ENCODE measurements at places on chromosomes 12 and 14.

DNA sequence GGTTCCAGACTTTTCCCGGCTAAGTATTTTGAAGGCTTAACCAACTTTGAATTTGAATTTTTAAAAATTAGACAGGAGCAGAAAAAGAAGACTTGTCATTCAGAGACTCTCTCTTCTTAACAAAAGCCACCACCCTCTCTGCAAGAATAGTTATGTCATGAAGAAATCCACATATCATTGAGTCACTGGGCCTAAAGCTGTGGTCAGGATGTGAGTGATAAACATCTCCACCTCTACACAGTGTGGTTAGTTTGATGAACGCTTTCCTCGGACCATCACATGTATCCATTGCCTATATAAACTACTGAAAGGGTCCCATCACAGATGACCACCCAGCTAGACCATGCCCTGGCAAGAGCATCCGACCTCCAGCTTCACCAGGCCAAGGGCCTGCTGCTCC lies 226.1 kb downstream of the KSR2 start:
- DNase-seq: no peak

GRCh38 chr14:92480856-92481255 lies 32.7 kb upstream of the RIN3 start:
- no peak for DNase-seq

- no peak for DNase-seq
These were observed 54.7 kb downstream of the VRK1 start for GRCh38 chr14:96851694-96852381.

- DNase-seq: no peak
These were observed 1001.0 kb downstream of the VRK1 start for GRCh38 chr14:97798176-97798575.

DNA sequence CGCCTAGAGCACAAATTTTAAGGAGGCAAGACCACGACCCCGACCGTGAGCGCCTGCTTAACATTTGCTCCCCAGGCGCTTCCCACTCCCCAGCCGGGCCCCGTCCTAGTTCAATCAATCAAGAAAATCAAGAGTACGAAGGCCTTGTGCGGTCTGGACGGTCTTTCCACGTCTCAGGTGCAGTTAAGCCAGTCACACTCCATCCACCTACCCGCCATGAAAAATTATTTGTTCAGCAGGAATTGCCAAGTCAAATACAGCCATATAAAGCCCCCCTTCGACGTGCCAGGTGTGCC lies 603 bp upstream of the LRR1 start:
- DNase-seq: no peak

DNA sequence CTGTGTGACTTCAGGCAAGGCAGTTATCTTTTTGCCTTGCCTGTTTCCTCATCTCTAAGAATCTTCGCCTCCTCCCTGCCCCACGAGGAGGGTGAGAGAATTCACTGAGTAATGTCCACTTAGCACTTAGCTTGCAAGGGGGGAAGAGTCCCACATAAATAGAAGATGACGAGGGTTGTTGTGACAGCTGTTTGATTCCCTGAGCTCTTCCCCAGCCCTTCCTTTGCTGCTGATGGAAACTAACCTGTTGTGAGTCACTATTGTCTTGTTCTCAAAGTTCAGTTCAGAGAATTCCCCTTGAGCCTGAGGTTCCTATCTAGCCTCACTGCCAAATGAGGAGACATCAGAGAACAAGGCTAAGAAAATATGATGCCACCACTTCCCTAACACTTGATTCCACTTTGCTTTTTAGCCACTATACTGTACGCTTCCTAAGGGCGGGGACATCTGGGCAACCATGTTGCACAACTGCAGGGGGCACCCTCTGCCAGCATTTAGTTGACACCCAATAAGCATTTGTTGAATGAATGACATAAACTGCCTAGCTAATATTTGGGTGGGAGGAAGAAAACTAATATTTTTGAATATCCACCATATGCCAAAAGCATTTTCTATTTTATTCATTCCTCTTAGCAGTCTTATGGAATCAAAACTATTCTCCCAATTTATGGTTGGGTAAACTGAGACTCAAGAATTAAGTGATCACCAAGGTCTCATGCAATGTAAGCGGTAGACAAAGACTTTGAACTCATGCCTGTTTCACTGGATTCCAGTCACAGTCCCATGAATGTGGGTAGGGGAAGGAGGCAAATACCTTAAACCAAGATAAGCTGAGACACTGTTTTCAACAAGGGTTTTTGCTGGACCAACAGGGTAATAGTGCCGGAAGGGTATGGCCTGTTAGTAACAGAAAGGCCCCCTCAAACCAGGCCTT lies 77.6 kb downstream of the ZFP36L1 start:
- no peak for DNase-seq

DNA sequence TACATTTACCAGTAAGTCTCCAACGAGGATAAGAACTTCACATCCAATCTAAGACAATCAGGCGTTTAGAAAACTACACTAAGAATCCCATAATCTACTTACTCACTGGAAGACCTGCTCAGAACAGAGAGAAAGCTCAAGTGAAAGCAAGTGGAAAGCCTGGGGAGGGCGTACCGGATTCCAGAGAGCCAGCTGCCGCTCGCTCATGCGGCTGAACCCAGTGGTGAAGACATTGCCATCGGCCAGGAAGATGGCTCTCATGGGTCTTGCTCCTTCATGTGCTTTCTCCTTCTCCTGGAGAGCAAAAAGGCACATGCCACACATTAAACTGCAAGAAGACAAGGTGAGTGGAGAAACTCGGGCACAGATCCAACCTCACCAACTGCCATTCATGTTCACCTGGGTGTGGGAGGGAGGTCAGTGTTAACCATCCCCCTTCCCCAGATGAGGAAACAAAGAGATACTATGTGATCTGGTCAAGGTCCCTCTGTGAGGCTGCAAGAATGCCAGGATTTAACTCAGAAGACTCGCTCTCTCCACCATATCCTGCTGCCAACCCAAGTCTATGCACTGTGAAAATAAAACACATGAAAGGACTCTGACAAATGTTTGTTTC lies 23.5 kb upstream of the SELPLG start:
- DNase-seq: peak; percentile 42

- DNase-seq: no peak
These were observed 4.9 kb upstream of the TCP11L2 start for GRCh38 chr12:106297681-106298080.

DNA sequence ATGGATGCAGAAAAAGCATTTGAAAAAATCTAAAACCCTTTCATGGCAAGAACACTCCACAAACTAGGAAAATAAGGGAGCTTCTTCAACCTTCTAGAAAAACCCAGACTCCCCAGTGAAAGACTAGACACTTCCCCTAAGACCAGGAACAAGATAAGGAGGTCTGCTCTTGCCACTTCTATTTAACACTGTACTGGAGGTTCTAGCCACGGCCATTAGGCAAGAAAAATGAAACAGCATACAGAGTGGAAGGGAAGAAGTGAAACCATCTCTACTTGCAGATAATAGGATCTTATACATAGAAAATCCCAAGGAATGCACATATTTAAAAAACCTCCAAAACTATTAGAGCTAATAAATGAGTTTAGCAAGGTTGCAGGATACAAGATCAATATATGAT lies 42.3 kb downstream of the CHGA start:
- no peak for DNase-seq

GRCh38 chr14:50085570-50086320 lies 30.6 kb downstream of the VCPKMT start:
- DNase-seq: no peak

GRCh38 chr14:24416254-24416931 lies 13.1 kb downstream of the CBLN3 start:
- no peak for DNase-seq

GRCh38 chr12:101414533-101415119 lies 7.1 kb upstream of the ARL1 start:
- DNase-seq: peak; percentile 54

DNA sequence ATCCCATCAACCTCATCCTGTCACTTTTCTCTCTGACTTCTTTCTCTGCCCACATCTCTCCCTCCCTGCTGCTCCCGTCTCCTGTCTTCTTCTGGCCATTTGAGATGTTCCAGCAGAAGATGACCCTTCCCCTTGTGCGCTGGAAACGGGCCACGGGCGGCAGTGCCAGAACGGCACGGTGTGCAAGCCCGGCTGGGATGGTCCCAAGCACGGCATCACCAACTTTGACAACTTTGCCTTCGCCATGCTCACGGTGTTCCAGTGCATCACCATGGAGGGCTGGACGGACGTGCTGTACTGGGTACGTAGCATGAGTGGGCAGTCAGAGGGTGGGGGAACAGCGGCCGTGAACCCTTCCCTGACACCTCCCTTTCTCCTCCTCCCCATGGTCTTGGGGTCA lies 301.7 kb upstream of the FKBP4 start:
- no peak for DNase-seq

GRCh38 chr14:70317969-70318634 lies 41.4 kb downstream of the COX16 start:
- DNase-seq: peak; percentile 77

- DNase-seq: peak; percentile 21
These were observed 947 bp downstream of the AEBP2 start for GRCh38 chr12:19440019-19440858.

GRCh38 chr12:33222357-33222756 lies 217.3 kb downstream of the SYT10 start:
- DNase-seq: no peak

- no peak for DNase-seq
These were observed 33.8 kb upstream of the IRF2BPL start for GRCh38 chr14:77062261-77062660.

DNA sequence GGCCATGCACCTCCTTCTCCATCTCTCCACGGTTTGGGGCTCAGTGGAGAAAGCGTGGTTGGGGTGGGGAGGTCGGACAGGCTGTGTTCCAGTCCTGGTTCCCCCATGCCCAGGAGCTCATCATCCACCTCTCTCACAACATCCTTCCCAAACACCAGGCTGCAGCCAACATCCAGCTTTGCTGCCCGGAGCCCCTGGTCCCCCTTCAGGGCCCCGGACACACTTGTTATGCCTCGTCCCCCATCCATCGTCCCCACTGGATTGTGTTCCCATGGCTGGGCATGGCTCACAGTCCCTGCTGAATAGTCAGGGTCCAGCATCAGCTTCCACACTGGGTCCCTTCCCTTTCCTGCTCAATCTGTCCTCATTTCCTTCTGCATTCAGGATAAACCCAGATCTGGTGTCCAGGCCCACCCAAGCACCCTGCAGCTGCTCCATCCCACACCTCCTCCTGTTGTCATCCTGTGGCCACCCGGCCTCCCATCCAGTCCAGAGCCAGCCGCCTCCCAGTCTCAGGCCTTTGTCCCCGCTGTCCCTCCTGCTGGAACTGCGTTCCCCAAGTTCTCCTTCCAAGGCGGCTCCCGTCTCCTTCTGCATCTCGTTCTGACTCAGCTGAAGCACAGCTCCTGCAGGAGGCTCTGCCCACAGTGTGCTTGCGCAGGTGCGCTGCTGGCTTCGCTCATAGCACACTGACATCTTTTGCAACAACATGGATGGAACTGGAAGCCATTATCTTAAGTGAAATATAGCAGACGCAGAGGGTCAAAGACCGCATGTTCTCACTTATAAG lies 211.4 kb upstream of the RTL1 start:
- peak; percentile 7 for DNase-seq

- peak; percentile 46 for DNase-seq
These were observed at the start of gene EEF1AKMT3 for GRCh38 chr12:57772429-57773322. Gene EEF1AKMT3 (plus strand): TSS chr12:57772614. CDS start chr12:57772725, 111 bp downstream.

DNA sequence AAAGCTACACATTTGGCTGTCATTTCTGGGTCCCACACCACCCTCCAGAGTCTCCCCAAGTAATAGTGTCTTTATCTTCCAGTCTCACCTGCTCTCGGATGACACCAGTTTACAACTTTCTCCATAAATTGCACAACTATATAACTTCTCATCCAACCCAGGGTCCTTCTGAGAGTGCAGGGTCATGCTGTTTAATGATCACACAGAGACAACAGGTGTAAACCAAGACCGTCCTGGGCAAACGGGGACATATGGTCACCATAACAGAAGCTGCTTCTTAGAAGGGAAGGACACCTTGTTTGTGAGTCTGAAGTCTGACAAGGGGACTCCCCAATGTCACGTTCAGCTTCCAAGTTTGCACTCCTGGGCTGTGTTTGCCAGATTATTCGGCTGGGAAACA lies 74.3 kb downstream of the MAP1LC3B2 start:
- no peak for DNase-seq

DNA sequence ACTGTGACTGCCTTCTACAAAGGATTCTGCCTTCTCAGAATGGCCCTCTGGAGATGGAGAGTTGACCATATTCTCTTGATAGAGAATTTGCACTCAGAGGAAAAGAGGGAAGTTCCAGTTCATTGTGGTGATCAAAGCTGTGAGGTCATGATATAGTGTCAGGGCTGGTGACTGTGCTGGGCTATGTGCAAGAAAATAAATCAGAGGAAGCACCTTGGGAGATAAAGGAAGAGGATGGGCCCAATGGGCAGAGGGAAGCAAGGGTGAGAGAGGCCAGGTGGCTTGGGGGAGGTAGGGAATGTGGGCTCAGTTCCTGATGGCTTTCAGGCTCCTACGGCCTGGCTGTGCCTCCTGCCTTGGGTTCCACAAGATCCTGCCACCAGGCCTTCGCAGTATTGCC lies 145.8 kb downstream of the SLC8A3 start:
- DNase-seq: no peak

- no peak for DNase-seq
These were observed 713.3 kb downstream of the LRFN5 start for GRCh38 chr14:42319996-42320395.

DNA sequence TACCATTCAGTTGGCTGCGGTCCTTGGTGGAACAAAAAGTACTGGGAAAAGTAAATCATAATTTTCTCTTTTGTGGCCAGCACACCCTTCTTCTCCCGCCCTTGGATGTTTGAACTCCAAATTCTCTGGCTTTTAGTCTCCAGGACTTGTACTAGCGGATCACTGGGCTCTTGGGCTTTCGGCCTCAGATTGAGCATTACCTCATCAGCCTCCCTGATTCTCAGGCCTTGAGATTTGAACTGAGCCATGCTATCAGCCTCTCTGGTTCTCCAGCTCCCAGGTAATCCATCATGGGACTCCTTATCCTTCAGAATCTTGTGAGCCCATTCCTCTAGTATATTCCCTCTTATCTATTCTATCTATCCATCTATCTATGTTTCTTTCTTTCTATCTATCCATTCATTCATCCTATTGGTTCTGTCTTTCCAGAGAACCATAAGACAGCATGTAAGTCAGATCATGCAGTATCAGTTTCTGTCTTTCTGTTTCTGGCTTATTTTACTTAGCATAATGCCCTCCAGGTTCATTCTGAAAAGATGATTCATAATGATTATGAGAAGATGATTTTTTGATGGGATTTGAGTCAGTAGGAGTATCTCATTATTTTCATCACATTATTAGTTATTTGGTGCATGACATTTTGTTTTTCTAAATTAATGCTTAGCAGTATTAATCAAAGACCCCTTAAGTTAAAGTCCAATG lies 814.9 kb downstream of the LRFN5 start:
- no peak for DNase-seq

GRCh38 chr12:48180424-48180823 lies 3.0 kb upstream of the CCDC184 start:
- DNase-seq: no peak

All from mucosa of gallbladder (tissue), 1 donor.